ENCODE measurements at places on chromosomes 16 and 17.

DNA sequence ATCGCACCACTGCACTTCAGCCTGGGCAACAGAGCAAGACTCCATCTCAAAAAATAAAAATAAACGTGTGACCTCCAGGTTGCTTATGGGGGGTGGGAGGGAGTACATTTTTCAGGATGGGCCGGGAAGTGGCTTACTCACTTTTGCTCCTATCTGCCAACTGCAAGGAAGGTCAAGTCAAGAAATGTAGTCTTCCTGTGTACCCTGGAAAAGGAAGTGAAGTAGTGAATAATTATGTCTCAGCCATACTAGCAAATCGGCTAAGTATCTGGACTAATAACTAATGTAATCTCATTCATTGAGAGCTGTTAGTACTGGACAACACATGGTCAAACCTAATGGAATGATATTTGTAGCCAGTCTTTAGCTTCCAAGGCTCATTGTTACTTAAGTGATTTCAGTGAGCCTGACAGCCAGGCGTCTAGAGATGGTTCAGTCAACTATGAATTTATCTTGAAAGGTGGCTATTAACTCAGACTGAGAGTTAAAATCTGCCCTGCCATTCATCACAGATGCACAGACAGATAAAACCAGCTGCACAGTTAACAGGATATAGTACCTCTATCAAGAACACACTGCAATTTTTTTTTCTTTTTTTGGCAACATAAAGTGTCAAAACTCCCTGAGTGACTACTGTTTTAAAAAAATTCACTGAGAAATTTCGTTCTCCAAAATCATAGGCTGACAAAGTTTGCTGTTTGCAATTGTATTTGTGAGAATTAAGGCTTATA is 3.7 kb upstream of the TACO1 start:
- no peak for DNase-seq

- DNase-seq = peak; percentile 53
Measured at GRCh38 chr17:81428948-81429774, 33.9 kb downstream of the BAHCC1 start.

GRCh38 chr17:50596191-50597037 is 35.9 kb downstream of the CACNA1G start:
- no peak for DNase-seq

GRCh38 chr17:50499721-50500120 is 8.5 kb upstream of the MYCBPAP start:
- DNase-seq = no peak

- DNase-seq = no peak
Measured at GRCh38 chr16:62201911-62202310, 165.7 kb upstream of the CDH8 start.

- no peak for DNase-seq
Measured at GRCh38 chr16:23508589-23509440, 1.5 kb downstream of the GGA2 start.

DNA sequence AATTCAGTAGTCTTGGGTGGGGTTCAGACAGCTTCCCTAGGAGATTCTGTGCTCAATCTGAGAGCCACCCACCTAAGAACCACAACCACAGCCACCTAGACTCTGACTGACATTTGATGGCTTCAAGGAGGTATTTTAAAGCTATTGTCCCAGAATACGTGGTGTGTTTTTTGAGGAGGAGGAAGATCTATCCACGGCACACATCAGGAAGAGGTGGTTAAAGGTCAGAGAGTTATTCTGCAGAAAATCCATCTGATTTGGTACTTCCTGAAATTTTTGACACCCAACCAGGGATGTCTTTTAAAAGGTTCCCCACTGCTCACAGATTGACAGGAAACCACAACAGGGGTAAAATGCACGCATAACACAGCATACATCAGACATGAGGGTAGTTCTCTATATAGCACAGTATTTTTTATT is 25.1 kb downstream of the SMARCE1 start:
- no peak for DNase-seq

DNA sequence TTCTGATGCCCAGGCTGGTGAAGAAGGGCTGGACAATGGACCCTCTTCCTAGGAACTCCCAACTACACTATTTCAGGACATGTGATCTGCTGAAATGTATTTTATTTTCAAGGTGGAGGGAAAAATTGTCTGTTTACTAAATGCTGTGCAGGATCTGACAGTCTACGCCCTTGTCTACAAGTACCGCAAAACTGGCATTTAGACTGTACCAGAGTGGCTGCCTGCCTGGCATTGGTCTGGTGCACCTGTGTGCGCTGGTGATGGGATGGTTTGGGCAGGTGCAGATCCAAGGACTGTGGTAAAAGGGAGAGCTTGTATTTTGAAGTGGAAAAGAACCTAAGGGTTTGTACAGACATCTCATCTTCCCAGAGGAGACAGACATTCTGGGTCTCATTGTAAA is 79.7 kb downstream of the AIPL1 start:
- DNase-seq = no peak

- DNase-seq = no peak
Measured at GRCh38 chr17:73539166-73539565, 105.1 kb downstream of the SDK2 start.

DNA sequence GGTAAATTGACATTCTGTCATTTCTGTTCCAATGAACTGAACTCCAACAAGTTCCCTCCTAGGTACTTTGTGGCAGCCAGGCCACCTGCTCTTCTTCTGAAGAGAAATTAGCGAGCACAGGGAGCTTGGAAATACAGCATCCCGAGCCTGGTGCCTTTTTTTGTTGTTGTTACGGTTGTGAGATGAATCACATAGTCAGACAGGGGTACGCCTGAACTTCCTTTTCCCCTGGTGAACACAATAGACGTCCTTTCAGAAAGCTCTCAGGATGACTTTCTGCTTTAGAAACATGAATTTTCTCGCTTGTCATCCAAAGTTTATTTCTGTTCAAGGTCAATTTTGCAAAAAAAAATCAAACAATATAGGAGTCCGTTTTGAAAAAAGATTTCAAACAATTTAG is 53.9 kb upstream of the XYLT1 start:
- DNase-seq = no peak

GRCh38 chr16:11354407-11354732 is 9.1 kb downstream of the RMI2 start:
- no peak for DNase-seq

GRCh38 chr17:75319904-75320691 is 30.9 kb upstream of the SLC25A19 start:
- DNase-seq = no peak

DNA sequence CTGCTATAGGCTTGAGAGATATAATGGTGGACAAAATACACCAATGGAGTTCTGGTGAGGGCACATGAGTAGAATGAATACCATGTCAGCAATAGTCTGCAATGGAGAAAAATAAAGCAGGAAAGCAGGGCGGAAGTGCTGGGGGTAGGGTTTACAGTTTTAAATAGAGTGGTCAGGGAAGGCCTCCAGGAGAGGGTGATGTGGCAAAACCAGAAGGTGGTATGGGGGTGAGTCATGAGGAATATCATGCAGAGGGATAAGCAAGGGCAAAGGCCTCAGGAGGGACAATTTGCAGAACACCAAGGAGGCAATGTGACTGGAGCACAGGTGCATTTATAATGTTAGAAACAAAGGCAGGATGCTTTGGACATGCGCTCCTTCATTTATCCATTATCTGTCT is 102.0 kb downstream of the ITFG1 start:
- no peak for DNase-seq

GRCh38 chr16:17481736-17482135 is 11.0 kb upstream of the XYLT1 start:
- no peak for DNase-seq

GRCh38 chr17:4678448-4679026 is 25.4 kb downstream of the PELP1 start:
- DNase-seq = no peak

GRCh38 chr16:4693956-4694641 is 737 bp downstream of the NUDT16L1 start:
- no peak for DNase-seq

- no peak for DNase-seq
Measured at GRCh38 chr17:73172252-73172651, 7.4 kb downstream of the SSTR2 start.

DNA sequence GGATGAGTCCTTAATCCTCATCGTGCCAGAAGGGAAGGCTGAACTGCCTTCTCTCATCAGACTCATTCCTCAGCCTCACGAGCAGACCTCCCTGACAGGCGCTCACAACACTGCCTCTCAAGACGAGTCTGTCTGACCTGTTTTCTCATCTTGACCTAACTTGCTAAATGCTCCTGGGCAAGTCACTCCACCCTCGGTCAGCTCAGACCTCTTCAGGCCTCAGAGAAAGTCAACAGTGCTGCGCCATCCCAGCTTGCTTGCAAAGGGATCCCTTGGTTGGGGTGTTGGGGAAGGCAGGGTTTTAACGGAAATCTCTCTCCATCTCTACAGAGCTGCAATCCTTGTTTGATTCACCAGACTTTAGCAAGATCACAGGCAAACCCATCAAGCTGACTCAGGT is 15.0 kb downstream of the SERPINF1 start:
- DNase-seq = no peak

DNA sequence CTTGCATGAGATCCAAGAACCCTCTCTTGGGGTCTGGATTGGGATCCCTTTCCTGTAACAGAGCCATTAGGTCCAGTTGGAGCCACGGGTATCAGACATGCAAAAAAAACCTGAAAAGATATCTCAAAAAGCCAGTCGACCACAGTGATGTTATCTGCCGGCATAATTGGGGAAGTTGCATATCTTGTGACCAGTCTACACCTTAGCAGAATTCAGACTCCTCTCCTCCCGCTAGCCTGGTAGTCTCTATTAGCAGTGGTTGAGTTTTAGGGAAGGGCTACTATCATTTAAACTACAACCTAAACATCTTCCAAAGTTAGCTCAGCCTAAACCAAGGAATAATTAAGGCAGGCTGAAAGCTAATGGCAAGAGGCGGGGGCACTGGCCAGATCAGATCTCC is 16.2 kb upstream of the PSMD7 start:
- DNase-seq = no peak

GRCh38 chr16:10579965-10580882 is at the start of gene EMP2:
Gene EMP2 (minus strand): TSS chr16:10580598. CDS start chr16:10547617, 32,981 bp downstream.
- DNase-seq = no peak

DNA sequence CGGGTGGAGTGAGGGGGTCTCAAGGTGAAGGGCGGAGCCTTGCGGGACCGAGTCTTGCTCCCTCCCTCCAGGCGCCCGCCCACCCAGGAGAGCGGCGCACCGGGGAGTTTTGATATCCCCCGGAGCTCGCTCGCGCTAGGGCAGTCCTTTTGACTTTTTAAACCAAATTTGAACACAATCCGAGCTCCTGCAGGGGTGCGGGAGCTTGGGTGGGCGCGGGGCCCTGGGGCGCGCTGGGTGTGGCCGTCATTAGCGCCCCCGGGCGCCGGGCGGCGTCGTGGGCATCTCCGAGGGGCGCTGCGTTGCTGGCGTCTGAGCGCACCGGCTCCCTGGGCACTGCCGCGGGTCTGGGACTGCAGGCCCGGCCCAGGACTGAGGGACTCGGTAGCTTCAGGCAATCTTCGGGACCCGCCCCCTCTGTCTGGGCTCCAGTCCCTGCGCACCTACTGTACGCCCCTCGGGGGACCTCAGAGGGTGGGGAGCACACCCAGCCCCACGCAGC is 10.9 kb downstream of the MAF start:
- DNase-seq = no peak

DNA sequence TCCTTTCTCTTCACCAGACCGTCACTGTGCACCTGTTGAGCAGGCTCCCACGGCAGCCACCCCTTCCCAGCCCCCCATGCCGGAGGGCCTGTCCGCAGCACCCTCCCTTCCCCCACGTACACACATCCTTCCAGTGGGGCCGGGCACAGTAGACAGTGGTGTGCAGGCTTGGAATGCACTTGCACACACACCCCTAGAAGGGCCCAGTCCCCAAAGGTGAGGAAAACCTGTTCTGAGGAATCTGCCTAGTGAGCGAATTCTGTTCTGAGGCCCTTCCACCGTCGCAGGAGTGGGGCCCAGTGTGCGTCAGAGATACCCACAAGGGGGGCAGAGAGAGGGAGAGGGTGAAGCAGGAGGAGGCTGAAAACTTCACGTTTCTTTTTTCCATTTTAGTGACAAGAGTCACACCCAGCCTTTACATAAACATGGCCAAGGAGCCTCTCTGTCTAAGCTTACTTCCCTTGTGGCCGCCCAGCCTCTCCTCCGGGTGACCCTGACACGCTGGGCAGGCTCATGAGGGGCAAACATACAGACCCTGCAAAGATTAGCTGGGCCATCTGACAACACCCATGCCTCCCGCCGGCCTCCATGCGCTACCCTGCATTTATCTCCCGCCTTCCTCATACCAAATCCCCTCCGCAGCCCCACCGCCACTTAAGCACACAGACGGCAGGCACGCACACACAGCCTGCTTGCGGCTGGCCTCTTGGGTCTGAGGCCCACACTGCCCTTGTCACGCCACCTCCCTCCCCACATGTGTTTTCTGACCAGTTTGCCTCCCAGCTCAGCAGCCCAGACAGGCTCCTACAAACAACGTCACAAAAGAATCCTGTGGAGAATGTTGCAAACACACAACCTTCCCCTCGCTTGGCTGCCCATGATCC is 1.8 kb downstream of the ZBTB4 start:
- no peak for DNase-seq

DNA sequence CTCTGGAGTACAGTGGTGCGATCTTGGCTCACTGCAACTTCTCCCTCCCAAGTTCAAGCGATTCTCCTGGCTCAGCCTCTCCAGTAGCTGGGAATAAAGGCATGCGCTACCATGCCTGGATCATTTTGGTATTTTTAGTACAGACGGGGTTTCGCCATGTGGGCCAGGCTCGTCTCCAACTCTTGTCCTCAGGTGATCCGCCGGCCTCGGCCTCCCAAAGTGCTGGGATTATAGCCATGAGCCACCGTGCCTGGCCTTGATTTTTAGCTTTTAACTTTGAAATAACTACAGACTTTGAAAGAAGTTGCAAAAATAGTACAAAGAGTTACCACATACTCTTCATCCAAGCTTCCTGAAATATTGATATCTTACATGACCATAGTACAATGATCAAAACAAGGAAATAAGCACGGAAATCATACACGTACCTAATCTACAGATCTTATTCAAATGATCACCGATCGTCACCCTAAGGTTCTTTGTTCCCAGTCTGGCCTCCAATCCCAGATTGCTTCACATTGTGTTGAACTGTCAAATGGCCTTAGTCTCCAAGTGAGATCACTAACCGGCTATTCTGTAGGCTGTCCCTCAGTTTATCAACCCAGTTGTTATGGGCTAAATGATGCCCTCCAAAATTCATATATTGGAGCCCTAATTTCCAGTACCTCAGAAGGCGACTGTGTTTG is 18.4 kb downstream of the NPIPA1 start:
- no peak for DNase-seq
